CD4-positive, alpha-beta T cell (primary cell): ENCODE measurements at places on chromosomes 11 and 22. TPM values are rescaled to one million over a fixed set of nuclear protein-coding genes. Genes with fewer than 3 reads are reported as not detected.
A peak's percentile ranks its signal among the peaks of the same experiment; 100 is the strongest.

DNA sequence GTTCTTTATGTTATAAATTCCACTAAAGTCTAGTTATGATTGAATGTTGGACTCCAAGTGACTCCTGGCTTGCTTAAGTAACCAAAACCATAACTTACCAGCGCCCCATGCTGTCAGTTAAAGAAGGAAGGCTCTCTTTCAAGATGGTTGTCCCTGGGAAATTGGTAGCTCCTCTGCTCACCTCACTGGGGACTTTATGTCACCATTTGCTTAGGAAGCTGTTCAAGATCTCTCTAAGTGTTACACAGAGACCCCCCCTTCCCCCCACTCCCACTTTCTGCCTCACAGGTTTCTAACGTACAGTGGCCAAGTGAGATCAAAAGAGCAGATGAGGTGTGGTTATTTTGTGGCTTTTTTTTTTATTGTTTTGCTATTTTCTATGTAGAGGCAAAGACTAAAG, 301.8 kb downstream of the AASDHPPT start:
- DNase-seq: no peak

DNA sequence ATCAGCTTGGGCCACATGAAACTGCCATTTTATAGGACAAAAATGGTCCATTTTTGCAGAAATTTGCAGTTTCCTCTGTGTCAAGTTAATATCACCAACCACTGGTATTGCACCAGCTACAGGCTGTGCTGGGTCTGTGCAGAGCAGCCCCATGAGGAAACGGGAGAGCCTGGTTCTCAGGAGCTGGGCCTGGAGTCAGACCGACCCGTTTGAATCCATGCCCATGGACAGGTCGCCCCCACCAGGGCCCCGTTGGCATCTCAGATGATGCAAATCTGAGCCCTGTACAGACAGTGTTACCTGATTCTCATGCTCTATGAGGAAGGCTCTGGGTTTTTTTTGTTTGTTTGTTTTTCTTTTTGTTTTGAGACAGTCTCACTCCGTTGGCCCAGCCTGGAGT, 9.8 kb upstream of the SEC14L6 start:
- DNase-seq: no peak

DNA sequence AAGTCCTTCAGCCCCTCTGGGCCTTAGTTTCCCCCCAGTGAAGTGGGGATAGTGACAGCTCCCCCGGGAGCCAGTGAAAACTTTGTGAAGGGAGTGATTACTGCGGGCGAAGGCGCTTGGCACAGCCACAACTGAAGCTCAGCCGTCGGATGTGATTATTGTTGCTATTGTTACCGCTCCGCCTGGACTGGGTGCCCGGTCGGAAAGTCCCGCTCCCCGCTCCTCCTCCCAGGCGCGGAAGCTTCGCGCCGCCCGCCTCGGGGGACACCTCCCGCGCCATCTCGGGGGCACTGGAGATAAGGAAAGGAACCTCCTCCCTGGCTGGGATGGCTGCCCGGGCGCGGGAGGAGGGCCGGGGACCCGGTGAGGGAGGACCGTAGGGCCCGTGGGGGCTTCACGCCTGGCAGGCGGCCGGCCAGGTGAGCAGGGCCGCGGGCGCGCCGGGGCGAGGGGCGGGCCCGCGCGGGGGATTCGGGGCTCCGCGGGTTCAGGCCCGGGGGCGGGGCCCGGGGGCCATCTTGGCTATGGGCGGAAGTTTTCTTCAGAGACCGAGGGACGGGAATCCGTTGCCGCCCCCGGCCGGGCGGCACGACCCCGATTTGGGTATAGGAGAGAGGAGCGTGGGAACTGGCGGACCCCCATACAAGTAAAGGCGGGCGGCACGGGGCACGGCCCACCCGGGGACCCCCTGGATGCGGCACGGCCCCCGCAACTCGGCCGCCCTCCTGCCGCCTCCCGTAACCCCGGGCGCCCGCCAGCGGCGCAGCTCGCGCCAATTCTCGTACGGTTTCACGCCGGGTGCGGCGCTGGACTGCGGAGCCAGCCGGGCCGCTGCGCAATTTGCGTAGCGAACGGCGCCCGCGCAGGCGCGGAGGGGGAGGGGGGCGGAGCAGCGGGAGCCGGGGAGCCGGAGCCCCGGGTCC, at the start of gene GPR137:
TSS of gene GPR137 (plus strand) at position 887 of the 923 bp plus-strand sequence. CDS start 677 bp downstream, outside the sequence.
- peak; percentile 96 for DNase-seq

GRCh38 chr11:104043678-104044239, 7.3 kb downstream of the DDI1 start:
- DNase-seq: no peak

GRCh38 chr22:49971232-49972162, 10.9 kb downstream of the PIM3 start:
- DNase-seq: no peak

DNA sequence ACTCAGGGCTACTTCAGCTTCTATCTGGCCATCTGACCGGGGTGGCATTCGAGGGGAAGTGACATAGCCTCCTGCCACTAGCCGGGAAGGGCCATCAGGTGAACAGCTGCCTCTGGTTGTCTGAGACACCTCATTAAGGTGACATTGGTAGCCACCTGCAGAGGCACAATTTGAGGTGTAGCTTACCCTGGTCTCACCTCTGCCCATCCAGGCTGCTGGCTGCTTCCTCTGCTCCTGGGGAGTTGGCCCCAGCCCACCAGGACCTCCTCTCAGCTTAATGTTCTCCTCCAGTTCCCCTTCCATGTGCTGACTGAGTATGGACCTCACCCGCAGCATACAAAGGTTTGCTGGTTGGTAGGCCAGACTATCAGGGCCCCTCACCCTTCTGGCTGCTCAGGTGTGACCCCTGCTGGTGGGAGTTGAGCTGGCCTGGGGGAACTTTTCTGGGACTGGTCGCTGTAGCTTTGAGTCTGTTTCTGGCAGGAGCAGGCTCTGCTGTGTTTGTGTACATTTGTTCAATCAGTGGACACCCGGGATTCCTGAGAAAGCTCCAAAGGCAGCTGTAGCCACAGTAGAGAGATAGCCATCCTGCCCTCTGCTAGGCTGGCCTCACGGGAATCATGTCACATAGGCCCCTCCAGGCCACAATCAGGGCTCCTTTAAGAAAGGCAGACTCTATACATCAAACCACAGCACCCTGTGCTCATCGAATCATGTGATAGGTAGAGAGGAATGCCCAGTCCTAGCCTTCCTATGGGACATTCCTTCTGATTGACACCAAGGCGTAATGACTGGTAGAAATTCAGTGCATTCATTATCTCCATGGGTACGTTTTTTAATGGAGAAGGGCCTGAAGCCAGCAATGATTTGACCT, 295.1 kb upstream of the PLET1 start:
- DNase-seq: peak; percentile 54

DNA sequence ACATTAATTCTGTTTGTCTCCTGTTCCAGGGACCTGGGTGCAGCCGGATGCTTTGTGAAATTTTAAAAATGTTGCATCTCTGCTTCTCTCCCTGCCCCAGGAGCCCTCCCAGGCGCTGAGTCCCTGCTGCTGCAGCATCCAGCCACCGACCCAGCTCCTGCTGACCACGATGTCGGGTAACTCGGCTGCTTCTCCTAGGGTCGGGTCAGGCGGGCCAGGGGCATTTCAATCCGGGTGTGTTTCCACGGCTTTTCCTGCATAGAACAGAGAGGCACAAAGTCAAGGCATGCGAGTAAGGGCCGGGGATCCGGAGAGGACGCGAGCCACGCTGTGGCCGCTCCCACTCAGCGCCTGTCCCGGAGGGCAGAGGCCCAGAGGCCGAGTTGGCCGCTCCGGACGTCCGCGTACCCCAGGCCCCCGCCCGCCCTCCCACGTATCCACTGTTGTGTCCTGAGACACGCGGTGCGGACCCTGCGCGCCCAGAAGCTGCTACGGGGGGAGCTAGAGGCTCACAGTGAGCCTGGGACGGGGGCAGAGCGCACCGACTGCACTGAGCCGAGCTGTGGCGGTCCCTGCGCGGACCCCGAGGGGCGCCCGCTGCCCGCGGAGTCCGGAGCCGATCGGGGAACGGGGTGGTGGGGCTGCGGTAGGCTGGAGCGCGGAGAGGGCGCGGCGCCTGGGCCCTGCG, at the start of gene POU2AF3:
TSS of gene POU2AF3 (plus strand) at position 134 of the 688 bp plus-strand sequence. CDS start at position 170, 36 bp downstream.
- DNase-seq: no peak

- no peak for DNase-seq
These were observed 397.9 kb upstream of the CCDC90B start for GRCh38 chr11:83684071-83684470.

GRCh38 chr11:36008584-36008983, 64.7 kb downstream of the LDLRAD3 start:
- DNase-seq: no peak

DNA sequence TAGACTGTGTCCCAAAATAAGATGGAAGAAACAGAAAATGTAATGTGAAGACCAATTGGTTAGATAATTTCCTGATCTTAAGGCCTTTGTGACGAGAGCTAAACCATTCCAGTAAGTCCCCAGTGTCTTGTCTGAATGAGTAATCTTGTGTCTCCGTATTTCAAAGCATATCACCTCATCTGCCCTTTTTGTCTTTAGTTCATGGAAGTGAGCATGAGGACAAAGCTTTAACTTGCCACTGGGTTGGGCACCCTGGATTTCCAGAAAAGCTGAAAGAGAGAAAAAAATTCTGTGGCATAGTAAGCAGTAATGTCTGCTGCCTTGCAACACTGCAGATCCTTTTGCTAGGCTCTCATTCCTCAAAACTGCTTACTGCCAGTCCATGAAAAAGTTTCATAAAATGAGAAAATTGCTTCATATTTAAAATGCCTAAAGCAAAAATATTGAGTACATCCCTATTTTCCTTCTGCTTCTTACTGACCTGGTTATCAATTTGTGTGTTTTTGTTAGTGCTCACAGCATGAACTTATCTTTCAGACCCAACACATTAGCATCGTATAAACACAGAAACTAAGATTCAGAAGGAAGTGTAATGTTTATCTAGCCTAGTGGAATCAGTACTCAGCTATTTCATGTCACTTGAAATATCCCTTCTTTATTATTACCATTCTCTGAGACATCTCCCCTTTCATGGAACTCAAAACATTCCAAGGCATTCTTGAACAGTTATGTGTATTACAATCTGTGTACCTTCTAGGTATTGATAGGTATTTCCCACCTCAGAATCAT, 5.3 kb downstream of the CASP12 start:
- DNase-seq: no peak

- DNase-seq: no peak
These were observed 48.4 kb upstream of the MRGPRX1 start for GRCh38 chr11:18987454-18988231.

GRCh38 chr11:92329646-92330045, 105.0 kb downstream of the FAT3 start:
- no peak for DNase-seq

DNA sequence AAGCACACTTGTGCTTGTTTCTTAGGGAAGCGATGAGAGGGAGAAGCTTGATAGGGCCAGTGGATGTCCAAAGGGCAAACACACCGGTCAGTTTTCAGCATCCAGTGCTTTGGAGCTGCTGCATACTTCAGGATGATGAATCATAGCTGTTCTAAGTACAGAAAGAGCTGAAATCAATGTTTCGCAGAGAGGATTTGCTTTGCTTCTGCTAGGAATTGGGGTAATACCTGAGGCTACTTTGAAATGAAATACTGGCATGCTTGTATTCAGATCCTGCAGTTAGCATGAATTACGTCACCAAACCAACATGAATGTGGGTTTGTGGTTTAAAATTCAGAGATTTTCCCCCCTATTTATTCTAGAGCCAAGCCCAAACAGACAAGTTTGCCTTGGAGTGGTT, 41.7 kb upstream of the SC5D start:
- DNase-seq: no peak

GRCh38 chr11:11691296-11692151, 69.7 kb upstream of the GALNT18 start:
- no peak for DNase-seq

GRCh38 chr11:76288166-76288980, 82.1 kb upstream of the WNT11 start:
- DNase-seq: peak; percentile 7

- DNase-seq: peak; percentile 40
These were observed 23.1 kb upstream of the CD82 start for GRCh38 chr11:44542372-44542771.

DNA sequence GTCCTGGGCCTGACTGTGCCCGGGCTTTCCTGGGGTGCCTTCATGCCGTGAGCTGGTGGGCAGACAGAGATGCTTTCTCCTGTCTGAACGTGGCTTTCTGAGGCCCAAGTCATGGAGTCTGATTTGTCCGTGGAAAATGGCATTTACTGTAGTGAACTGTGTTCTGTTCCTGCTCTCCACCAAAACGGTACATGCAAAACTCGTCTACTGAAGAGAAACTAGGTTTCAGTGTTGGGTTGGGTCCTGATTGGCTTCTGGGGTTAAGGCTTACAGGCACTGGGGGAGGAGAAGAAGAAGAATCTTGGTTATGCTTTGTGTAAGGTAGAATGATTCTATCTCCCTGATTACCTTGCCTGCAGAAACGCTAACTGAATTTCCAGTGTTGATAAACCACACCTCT, 541.7 kb downstream of the NTM start:
- no peak for DNase-seq

- DNase-seq: peak; percentile 51
These were observed 2.2 kb downstream of the AP2A2 start for GRCh38 chr11:927871-928270.

GRCh38 chr22:21628386-21629254, 1.2 kb downstream of the YDJC start:
- DNase-seq: no peak

DNA sequence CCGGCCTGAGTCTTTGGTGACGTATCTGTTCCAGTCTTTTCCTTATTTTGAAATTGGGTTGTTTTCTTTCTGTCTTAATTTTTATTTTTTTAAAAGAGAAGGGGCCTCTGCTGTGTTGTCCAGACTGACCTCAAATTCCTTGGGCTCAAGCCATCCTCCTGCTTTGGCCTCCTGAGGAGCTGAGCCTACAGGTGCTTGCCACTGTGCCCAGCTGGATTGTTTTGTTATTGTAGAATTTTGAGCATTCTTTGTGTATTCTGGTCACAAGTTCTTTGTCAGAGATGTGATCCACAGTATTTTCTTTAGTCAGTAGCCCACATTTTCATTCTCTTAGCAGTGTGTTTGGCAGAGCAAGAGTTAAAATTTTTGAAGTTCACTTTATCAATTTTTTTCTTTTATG, 100.1 kb downstream of the ATXN10 start:
- no peak for DNase-seq

DNA sequence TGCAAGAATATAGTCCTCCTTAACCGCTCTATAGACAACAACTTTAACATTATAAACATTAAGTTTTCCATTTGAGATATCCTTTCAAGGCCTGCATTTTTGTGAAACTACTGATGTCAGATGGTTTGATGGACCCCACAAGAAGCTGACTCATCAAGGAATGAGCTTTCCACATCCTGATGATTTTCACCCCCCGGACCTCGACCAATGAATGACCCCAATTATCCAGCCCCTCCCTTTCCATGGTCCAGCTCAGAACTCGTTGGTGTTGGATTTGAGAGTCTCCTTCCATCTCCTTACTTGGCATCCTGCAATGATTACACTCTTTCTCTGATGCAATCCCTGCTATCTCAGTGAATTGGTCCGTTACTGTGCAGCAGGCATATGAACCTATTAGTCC, 31.8 kb upstream of the GUCY1A2 start:
- DNase-seq: no peak

DNA sequence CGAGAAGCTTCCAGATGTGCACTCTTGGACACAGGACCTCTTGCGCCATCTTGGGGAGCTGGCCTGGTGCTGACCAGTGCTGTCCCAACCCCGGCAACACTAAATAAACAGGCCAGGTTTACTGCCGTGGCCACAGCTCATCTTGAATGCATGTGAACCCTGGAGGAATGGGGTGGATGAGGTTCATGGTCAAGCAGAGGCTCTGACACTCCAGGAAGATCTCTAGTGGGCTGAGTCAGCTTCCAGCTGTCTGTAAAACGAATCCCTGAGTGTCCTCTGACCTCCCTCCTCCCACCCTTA, 51.8 kb downstream of the ALX4 start:
- DNase-seq: no peak

- no peak for DNase-seq
These were observed 2.6 kb downstream of the RCE1 start for GRCh38 chr11:66845876-66846212.

The AQP11 gene
- total RNA-seq: not detected

The GRAP2 gene
- total RNA-seq: 75.6 TPM

The GGTLC3 gene
- 0.58 TPM for total RNA-seq

The PKNOX2 gene
- total RNA-seq: not detected
